ENCODE measurements at places on chromosomes 1 and 21. TPM values are rescaled to one million over a fixed set of nuclear protein-coding genes. Genes with fewer than 3 reads are reported as not detected.

Gene PDPN
- total RNA-seq = not detected

Gene SIKE1
- 46.6 TPM for total RNA-seq

Gene PRRX1
- not detected for total RNA-seq

Gene PLXNA2
- total RNA-seq = 229 TPM

DNA sequence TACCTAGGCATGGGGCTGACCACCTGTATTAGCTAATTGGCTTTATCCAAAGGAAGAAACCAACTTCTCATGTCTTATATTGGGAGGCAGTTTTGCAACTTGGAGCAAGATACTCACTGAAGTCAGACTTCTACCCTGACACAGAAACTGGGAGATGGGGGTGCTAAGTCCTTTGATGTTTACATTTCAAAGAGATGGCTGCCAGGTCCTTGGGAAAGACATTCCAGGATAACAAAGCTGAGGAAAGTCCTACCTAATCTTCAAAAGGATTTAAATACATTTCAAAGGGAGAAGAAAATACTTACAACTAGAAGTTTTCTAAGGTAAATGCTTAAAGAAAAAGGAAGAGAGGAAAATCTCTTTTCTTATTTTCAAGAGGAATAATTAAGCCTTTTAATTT is 62.1 kb downstream of the FH start:
- no peak for DNase-seq

GRCh38 chr21:40850071-40850470 is 3.1 kb upstream of the DSCAM start:
- no peak for DNase-seq

DNA sequence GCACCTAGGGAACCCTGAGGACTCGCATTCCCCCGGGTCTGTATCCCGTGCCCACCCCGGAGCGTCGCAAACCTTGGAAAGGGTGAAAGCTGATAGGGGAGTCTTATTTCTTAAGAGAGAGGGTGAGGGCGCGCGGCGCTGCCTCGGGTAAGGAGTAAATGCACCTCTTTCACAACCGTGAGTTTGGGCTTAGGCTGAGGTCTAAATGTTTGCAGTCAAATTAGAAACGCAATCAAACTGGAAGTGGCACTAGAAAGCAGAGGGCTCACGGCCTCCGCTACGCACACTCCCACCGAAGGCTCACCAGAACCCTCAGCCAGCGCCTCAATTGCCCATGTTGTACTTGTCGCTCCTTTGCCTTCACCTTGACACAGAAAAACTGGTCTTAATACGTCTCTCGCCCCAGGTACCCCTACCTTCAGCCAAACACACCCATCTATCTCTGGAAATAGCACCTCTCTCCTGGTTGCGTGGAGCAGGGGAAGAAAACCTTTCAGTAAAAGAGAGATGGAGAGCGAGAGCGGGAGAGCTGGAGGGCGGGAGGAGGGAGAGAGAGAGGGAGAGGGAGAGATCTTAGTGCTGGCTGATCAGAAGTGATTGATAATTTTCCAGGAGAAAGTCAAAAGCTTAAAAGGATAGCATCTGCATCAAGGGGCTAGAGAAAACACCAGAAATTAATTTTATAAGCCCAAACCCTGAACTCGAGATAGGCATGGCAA is 1.7 kb upstream of the HLX start:
- DNase-seq = no peak

- DNase-seq = no peak
Measured at GRCh38 chr1:78408810-78409209, 82.0 kb upstream of the PTGFR start.
